ENCODE measurements at places on chromosomes 7 and 10.

- DNase-seq = no peak
Observed at GRCh38 chr7:75575488-75576121, 83.5 kb downstream of the SPDYE5 start.

- DNase-seq = no peak
Observed at GRCh38 chr10:310371-310770, 175.1 kb downstream of the ZMYND11 start.

DNA sequence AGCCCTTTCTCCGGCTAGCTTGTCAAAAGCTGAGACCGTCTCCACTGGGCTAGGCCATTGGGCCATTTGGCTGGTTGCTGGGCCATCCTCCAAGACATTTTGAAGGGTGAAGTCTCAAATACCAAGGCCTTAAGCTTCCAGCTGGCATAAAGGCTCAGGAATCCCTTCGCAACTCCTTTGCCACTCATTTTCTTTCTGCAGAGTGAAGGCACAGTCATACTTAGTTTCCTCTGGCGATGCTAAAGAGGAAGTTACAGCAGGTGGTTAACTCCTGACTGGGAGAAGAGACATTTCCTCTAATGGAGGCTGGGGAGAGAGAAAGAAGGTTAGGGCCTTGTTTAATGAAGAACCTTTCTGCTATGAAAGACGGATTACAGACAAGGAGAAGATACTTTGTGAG, 4.8 kb upstream of the REPIN1 start:
- no peak for DNase-seq

DNA sequence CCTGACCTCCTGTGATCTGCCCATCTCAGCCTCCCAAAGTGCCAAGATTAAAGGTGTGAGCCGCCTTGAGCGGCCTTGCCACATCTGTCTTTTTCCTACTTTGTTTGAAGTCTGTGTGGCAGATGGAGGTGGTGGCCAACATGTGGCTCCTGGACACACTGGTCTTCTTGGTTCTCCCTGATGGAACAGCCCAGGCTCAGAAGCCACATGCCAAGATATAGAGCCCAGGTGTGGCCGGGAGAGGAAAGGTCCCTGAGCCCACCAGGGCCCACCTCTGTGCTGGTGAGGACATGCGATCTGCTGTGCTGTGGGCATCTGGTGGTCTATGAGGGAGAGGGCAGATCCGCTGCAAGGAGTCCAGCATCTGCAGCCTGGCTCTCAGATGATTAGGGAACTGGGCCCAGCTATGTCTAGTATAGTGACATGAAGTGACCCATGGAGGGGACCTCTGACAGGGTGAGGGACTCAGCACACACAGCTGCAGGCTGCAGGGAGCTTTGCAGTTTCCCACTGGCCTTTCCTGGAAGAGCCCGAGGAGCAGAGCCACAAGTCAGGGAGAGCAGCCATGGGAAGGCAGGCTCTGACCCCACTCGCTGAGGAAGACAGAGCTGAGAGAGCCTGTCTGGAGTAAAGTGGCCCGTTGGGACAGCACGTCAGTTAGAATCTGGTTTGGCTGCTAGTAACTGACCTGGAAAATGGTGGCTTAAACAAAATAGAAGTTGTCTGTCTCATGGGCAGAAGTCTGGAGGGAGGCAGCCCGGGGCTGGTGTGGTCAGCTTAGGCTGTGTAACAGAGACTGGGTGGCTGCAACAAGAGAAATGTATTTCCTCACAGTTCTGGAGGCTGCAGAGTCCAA, 25.9 kb downstream of the ADCY1 start:
- DNase-seq = no peak

DNA sequence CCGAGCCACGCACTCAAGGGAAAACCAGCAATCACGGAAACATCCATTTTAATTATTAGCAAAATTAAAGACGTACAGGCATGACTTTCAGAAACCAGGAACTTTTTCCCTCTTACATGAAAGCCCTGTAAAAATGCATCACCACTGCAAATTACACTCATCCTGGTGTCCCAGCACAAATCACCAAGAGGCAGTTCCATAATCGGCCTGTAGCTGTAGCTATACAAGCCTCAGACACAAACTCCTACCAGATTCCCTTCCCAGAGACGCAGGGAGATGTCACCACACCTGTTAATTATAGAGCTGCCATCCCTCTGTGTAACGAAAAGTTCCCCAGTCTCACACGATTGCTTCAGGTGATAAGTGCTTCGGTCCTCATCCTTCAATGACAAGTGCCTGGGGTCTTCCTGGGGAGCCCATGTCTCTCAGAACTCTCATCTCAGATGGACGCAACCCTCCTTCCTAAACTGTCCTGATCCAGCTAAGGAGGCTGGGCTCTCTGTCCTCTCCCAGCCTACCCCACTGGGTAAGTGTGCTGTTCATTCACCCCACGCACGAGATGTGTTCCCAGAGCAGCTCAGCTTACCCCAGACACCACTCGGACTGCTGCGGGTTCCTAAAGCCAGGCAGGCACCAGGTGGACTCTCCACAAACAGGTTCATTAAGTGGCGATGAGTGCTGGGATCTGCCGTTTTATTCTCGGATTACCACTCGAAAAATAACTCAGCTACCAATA, 5.9 kb downstream of the FGFR2 start:
- no peak for DNase-seq

DNA sequence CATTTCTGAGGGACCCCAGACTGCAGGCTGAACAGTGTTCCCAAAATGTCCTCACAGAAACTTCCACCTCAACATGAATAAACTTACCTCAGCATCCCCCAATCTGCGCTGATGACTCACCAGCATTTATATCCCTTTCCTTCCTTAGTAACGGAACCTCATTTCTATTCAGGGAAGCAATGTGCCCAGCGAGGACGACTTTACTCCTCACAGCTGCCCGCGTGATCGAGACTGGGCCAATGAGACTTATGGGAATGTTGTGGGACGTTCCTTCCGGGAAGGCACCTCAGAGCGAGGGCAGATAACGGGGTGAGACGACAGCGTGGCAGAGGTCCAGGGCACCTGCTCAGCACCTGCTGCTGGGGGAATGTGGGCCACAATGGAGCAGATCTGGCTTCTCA, 73.1 kb upstream of the CAMK2B start:
- DNase-seq = no peak

GRCh38 chr10:93715345-93715744, 13.0 kb upstream of the FRA10AC1 start:
- no peak for DNase-seq

DNA sequence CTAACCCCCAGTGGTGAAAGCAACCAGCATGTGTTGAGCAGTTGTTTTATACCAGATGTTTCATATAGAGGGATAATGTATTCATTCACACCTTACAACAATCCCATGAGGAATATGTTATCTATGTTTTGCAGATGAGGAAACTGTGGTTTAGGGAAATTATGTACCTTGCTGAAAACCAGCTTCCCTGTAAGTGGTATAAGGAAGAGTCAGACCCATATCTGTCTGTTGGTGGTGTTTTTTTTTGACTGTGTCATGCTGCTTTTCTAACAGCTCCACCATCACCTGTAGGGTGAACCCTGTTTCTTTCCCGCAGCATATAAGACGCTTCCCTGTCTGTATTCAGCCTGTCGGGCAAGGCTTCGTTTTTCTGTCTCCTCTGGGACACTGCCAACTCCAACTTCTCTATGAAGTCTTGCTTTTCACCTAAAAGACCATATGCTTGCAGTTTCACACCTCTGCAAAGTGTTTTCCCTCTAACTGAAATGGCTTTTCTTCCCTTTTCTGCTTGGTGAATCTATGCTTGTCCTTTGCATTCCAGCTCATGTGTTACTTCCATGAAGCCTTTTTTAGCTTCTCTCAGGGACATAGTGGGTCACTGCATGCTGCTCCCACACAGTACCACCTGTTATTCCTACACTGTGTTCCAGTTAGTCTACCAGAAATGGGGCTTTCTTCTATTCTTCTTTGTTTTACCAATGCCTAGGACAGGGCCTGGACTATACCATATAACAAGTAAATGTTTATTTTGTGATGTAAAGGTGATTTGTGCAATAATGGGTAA, 92.8 kb downstream of the ST7 start:
- no peak for DNase-seq

DNA sequence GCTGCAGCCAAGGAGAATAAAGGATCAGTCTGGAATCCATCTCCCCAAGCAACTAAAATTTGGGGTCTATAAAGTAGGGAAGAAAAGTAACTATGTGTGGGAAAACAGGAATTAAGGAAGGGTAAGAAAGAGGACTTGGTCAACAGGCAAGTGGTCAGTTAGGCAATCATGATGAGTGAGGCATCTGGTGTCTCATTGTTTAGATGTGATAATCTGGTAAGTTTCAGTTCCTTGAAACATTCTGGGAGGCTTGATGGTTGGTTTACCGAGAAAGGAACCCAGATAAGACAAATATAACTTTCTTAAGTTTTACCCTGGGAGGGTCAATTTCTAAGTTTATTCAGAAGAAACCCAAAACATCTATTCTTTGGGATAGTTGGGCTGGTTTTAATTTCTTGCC, 22.3 kb downstream of the HYAL4 start:
- DNase-seq = no peak

- DNase-seq = no peak
Observed at GRCh38 chr10:123718544-123719060, 52.4 kb downstream of the GPR26 start.

GRCh38 chr7:19128856-19129255, 11.4 kb upstream of the TWIST1 start:
- DNase-seq = no peak

GRCh38 chr7:119918185-119918584, 354.8 kb upstream of the KCND2 start:
- no peak for DNase-seq

GRCh38 chr10:125002423-125003145, 60.7 kb downstream of the ZRANB1 start:
- DNase-seq = no peak

GRCh38 chr7:43769791-43770465, 11.4 kb downstream of the BLVRA start:
- DNase-seq = no peak

- no peak for DNase-seq
Observed at GRCh38 chr7:50504646-50505546, 54.7 kb upstream of the FIGNL1 start.

- no peak for DNase-seq
Observed at GRCh38 chr10:52801947-52802346, 29.4 kb upstream of the MBL2 start.

DNA sequence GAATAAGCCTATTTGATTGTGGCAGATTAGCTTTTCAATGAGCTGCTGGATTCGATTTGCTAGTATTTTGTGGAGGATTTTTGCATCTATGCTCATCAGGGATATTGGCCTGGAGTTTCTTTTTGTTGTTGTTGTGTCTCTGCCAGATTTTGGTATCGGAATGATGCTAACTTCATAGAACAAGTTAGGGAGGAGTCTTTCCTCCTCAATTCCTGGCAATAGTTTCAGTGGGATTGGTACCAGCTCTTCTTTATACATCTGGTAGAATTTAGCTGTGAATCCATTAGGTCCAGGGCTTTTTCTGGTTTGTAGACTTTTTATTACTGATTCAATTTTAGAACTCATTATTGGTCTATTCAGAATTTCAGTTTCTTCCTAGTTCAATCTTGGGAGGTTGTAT, 43.4 kb upstream of the KLF14 start:
- no peak for DNase-seq

DNA sequence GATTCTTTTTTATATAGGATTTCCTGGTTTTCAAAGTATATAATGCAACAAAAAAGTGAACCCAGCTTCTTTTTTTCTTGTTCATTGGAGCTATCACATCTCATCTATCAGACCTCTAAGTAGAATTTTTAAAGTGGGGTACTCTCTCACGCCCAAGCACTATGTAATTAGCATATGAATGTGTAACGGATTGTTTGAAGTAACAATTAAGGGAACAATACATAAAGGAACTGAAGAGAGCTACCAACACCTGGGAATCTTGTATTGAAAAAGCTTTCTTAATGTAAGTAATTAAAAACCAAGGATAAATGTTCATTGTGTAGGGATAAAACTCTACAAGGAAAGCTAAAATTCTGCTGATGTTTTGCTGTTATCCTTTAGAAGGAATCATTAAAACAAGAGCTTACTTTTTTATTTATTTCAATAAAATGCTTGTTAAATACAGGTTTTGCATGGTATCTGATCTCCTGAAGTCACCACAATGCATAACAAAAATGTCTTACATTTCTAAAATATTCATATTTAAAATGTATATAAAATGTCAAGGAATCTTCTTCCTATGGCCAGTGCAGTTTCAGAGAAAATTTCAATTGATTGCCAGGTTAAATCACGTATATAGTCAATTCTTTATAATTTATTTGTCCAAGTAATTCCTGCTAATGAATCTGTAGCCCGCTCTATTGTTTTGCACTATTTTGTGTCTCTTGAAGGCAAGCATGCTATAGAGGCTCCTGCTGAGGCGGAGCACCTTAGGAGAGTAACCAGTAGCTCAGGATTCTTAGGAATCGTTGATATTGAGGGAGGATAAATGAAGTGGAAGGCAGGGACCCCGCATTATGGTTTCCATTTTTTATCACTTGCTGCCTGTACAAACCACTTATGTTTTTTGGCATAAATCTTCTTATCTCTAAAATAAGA, 51.6 kb downstream of the PTPRZ1 start:
- DNase-seq = no peak

DNA sequence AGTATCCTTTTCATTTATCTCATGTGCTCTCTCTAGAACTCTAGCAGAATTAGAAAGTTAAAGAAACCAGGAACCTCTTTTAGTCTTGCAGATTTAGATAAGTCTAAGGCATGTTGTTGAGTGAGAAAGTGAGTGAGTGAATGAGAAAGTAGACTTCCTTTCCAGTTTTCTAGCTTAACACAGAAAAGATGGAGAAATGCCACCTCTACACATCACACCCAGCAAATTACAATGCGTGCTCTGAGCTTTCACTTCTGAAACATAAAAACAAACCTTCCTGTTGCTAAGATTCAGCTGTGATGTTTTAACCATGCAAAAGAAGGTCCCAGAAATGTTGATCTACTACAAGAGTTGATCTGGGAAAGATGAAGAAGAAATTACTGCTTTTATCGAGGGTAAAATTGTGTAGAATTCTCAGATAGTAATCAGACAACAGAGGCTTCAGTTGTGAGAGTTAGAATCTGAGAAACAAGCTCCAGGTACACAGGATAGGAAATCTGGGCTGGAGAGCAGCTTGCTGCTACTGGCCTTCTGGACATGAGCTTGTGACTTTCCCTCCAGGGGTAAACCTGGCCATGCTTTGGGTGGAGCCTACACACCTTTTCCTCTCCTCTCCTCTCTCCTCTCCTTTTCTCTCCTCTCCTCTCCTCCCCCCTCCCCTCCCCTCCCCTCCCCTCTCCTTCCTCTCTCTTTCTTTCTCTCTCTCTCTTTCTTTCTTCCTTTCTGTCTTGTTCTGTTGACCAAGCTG, 4.6 kb downstream of the CYP3A5 start:
- DNase-seq = no peak

- DNase-seq = no peak
Observed at GRCh38 chr7:36966636-36967035, 242.3 kb upstream of the AOAH start.

DNA sequence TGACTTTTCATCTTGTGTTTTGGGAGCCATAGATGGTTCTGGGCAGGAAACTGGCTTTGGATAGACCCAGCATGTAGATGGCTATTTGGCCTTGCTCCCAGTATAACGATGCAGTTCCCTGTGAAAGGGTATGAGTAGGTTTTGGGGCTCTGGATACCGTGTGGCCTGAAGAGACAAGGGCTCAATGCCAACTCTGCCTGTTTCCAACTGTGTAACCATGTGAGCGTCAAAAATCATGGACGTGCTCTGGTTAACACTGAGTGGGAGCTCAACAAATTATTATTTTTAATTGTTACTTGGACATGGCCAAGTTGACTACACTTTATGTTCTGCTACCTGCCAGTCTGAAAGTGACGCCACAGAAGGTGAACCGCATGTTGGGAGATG, 41.8 kb downstream of the EGFR start:
- DNase-seq = no peak

- peak; percentile 54 for DNase-seq
Observed at GRCh38 chr10:80356563-80356988, at the start of the genes DYDC1 and DYDC2. Gene DYDC1 (minus strand): TSS chr10:80356755. CDS start chr10:80352601, 4,154 bp downstream. Gene DYDC2 (plus strand): TSS chr10:80356781. CDS start chr10:80362444, 5,663 bp downstream.

- no peak for DNase-seq
Observed at GRCh38 chr10:127092916-127093315, 103.5 kb downstream of the INSYN2A start.
